GM12892 (cell line): ENCODE measurements at places on chromosomes 3 and 15.

DNA sequence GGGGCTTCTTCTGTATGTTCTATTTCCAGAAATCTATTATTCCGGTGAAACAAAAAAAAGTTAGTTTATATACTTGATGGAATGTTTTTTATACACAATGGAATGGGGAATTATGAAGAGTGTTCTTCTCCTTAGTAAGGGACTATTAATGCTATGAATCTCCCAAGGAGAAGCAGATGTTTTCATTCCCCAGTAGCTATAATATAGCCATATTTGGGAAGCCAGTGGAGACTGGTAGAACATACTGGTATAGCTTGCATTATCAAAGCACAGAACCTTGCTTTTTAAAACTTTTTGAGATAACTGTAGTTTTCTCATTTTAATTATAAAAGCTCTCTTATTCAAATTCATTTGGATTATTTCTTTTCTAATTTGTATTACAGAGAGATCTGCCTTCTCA, 38.3 kb downstream of the ADGRG7 start:
- no peak for DNase-seq

- no peak for DNase-seq
Measured at GRCh38 chr3:127786353-127787070, 35.8 kb downstream of the MGLL start.

- DNase-seq = no peak
Measured at GRCh38 chr15:85379403-85380131, 836 bp upstream of the AKAP13 start.

- no peak for DNase-seq
Measured at GRCh38 chr15:63928185-63928842, 94.6 kb upstream of the HERC1 start.

DNA sequence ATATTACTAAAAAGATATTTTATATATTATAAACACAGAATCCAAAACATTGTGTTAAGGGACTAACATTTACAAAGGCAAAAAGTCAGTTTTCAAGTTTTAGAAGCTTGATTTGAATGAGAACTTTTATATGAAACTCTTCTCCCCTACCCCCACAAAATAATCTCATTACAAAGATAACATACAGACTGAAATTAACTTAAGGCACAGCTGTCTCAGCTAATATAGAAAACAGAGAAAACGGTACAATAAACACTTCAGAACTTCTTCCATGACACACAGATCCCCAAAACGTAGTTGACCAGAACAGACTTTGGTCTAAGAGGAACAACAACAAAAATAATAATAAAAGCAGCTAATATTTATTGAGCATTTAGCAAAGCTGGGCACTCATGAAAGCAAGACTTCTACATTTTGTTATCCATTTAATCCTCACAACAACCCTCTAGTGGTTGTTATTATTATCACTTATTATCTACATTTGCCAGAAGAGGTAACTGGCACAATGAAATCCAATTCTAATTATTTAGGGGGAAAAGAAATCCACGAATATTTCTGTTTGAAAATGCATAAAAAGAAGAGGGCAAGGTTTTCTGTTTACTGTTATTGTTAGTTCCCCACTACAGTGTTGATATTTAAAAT, 68.1 kb downstream of the PFN2 start:
- no peak for DNase-seq

GRCh38 chr3:66499881-66500575, 794 bp downstream of the LRIG1 start:
- peak; percentile 33 for DNase-seq

- DNase-seq = no peak
Measured at GRCh38 chr15:40306908-40307307, 827 bp downstream of the PLCB2 start.

DNA sequence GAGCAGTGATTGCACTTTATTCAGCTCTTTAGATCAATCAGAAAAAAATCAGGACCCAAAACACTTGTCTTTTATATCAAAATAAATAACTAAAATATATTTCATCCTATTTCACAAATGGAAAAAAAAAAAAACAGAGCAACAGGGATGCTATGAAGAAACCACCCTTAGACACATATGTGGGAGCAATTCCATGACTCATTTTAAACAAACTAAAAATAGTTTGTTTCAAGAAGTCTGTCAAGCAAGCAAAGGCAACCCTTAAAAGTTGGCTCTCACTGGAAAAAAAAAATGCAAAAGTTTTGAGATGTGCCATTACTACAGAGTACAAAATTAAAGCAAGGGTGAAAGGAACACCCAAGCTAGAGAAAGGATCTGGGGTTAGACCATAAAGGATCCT, 5.7 kb downstream of the ATP13A3 start:
- no peak for DNase-seq
